Lung (tissue), 17 donors: ENCODE measurements at places on chromosomes 5 and 9.

- DNase-seq = no peak
These were observed 125.1 kb upstream of the SGCD start for GRCh38 chr5:156201788-156202403.

DNA sequence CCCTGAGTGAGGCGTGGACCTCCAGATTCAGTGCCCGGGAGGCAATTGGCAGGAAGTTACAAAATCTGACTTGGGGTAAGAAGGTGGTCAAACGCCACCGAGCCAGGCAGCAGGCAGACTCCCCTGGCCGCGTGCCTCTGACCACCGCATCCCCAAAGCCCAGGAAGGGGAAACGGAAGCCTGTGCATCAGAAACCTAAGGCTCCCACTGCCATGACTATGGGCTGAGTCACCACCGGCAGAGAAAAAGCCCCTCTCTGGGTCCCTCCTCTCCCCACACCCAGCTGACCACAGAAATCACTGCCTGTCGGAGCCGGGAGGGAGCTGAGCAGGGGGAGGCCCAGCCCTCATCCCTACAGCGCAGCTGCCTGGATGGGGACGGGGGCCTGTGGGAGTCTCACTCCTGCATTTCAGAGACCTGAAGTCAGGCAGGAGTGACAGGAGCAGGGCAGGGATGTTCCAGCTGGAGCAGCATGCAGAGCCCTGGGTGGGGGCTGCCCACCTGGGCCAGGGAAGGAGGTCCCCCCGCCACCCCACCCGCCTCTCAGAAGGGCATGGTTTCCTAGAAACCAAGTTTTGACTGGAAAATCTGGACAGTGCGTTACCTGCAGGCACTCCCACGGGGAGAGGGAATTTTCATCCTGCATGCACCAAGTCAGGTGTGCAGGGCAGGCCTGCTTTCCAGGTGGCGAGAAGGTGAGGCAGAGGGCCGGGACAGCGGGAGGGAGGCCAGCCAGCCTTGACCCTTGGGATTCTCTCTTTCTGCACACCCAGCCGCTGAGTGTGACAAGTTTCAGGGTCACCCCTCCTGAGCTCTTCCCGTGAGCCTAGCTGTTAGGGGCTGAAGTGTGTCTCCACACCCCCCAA is 68.2 kb downstream of the LRSAM1 start:
- no peak for DNase-seq

GRCh38 chr5:119655061-119655460 is 25.7 kb downstream of the FAM170A start:
- DNase-seq = no peak

- DNase-seq = no peak
These were observed 30.9 kb downstream of the GSN start for GRCh38 chr9:121298689-121299466.

- no peak for DNase-seq
These were observed 30.7 kb upstream of the VCAN start for GRCh38 chr5:83440826-83441225.

DNA sequence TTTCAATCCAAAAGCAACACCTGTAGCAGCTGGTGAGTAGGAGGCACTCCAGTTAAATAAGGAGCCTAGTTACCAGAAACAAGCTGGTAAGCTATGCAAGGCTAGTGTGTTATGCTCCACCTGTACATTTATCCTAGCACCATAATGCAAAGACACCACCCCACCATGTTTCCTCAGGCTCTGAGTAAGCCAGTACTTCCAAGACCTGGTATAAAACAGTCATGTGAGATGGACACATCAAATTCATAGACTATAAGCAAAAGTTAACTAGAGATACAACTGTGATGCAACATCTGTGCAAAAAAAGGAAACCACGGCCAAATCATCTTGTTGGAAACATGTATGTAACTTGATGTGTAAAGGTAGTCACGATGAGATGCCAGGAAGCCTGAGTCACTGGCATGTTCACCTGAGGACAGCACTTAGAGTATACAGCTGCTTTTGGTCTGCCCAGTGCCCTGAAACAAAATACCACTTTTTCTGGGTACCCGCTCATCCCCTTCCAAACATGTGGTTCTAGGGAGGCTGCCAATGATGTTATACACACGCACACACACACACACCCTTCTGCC is 66.1 kb downstream of the CDK5RAP2 start:
- no peak for DNase-seq

- DNase-seq = no peak
These were observed 166.8 kb downstream of the PSAT1 start for GRCh38 chr9:78463750-78464149.

DNA sequence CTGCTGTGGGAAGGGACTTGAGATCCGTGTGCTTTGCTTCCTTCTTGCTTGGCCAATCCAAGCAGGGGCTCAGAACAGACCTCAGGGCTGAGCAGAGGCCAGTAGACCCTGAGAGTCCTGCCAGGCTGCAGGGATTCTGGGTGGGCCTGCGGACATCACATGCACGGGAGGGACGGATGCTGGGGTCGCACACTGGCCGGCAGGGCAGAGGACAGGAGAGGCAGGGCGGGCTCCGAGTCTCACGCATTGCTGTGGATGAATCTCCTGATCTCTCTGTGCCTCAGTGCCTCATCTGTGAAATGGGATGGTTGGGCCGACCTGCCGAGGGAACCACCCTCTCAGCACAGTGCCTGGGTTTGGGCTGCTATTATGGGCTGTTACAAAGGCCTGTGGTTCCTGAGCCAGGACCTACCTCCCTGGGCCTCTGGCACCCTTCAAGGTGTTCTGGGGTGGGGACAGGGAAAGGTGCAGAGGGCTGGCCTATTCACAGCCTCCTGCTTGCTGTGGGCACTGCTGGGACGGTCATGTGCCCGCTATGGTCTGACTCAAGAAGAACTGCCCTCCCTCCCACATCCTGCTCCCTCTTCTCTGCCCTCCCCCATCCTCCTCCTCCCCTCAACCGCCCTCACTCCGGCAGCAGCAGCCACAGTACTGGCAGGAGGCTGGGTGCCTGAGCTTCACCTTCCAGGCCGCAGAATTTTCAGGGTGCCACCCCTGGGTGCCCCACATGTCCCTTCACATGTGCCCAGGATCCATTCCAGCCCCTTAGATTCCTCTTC is 43.3 kb downstream of the NCS1 start:
- no peak for DNase-seq

DNA sequence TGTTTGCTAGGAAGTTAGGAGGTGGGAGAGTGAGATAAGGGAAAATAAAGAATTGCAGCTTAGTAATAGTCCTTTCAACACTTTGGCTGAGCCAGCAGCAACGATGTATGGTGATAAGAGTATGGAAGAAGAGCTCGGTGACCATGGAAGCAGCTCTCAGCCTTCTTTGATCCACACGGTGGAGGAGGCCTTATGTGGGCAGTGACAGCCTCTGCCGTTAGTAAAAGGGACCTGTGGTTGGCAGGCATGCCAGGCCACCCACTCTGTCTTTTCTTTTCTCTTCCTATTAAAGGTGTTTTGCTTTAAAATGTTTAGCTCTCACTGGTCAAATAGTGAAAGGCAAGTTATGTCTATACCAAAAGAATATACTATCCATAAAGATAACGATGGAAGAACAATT is 7.7 kb downstream of the RGS7BP start:
- no peak for DNase-seq

- no peak for DNase-seq
These were observed 19.9 kb upstream of the LCP2 start for GRCh38 chr5:170317499-170317898.

- DNase-seq = no peak
These were observed 26.9 kb upstream of the FAM120AOS start for GRCh38 chr9:93480262-93480661.

GRCh38 chr9:125701351-125701750 is 5.7 kb downstream of the MAPKAP1 start:
- DNase-seq = no peak

DNA sequence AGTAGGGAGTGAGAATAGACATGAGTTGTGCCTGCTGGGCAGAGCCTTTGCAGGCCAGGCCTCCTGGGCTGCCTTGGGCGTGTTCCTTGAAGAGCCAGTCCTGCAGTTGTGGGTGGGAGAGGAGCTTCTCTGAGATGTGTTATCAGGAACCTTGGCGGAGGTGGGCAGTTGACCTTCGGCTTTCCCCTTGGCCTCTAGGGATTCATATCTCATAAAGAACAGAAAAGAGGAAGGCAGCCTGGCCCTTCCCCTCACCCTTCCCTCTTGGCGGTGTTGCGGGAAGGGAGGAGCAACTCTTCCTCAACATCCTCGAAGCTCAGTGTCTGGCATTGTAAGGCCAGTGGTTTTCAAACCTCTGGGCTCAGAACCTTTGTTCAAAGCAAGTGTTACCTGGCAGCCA is 59.2 kb downstream of the DAPK1 start:
- DNase-seq = no peak

DNA sequence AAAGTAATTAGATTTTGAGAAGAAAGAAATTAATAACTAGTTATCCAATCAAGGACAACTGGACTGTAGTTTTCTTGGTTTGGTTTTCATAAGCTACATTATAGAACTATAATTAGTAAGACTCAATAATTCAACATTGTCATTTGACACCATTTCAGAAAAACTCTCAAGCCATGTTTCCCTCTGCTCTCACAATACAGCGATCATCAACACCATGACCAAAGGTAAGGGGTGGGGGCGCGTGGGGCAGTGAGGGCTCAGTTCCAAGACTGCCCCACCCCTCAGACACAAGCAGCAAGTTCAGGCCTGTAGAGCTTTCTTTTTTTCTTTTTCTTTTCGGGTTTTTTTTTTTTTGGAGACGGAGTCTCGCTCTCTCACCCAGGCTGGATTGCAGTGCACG is 6.4 kb downstream of the CMBL start:
- no peak for DNase-seq

DNA sequence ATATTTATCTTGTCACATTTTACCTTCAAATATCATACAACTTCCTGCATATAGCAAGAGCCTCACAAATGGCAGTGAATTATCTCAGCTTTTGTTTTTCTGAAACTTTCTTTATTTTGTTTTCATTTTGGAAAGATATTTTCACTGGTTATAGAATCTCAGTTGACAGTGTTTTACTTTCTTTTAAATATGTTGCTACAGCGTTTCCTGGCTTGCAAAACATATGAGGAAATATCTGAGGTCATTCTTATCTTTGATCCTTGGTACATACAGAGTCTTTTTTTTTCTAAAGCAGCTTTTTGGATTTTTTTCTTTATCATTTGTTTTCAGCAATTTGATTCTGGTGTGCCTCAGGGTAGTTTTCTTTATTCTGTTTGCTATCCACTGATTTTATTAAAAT is 77.6 kb upstream of the CEP78 start:
- no peak for DNase-seq

DNA sequence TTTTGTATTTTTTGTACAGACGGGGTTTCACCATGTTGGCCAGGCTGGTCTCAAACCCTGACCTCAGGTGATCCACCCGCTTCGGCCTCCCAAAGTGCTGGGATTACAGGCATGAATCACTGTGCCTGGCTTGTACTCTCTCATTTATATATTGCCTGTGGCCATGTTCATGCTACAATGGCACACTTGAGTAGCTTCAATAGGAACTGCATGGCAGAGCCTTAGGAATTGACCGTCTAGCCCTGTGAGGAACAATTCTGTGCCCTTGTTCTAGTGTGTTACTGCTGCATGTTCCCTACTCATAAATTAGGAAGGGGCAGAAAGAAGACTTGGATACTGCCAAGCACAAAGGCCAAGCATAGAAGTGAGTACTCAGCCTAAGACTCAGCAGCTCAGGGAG is 104.2 kb downstream of the LIFR start:
- no peak for DNase-seq

- DNase-seq = no peak
These were observed at the start of gene PDE6A for GRCh38 chr5:149944666-149945065. Gene PDE6A (minus strand): TSS chr5:149944793. CDS start chr5:149944673, 120 bp downstream.

DNA sequence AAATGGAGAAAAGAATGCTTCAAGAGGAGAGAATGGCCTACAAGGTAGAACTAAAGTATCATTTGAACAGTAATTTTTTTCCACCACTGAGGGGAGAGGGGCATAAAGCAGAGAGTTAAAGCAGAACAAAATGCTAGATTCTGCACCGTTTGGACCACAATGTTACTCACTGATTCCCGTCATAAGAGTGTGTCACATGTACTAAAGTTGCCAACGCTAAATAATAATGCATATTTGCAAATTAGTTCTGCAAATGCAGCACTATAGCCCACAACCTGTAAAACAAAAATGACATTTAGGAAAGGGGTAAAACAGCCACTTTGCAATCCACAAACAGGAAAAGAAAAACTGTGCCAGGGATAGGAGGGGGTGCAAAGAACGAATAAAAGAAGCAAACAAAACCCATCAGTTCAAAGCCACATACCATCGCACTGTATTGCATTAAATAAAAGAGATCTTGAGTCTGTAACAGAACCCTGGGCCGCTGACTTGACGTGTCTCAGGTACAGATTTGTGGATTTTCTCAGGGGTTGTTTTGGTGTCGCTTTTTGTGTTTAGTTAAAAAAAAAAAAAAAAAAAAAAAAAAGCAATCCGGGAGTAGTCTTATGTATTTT is 7.7 kb upstream of the NFIB start:
- DNase-seq = peak; percentile 78

- DNase-seq = no peak
These were observed 70.4 kb downstream of the MVB12B start for GRCh38 chr9:126397056-126397455.

GRCh38 chr5:10307206-10308148 is at the start of gene CMBL:
Gene CMBL (minus strand): TSS chr5:10307902. CDS start chr5:10290762, 17,140 bp downstream.
- peak; percentile 82 for DNase-seq

GRCh38 chr9:114499528-114499927 is 5.7 kb downstream of the WHRN start:
- no peak for DNase-seq

DNA sequence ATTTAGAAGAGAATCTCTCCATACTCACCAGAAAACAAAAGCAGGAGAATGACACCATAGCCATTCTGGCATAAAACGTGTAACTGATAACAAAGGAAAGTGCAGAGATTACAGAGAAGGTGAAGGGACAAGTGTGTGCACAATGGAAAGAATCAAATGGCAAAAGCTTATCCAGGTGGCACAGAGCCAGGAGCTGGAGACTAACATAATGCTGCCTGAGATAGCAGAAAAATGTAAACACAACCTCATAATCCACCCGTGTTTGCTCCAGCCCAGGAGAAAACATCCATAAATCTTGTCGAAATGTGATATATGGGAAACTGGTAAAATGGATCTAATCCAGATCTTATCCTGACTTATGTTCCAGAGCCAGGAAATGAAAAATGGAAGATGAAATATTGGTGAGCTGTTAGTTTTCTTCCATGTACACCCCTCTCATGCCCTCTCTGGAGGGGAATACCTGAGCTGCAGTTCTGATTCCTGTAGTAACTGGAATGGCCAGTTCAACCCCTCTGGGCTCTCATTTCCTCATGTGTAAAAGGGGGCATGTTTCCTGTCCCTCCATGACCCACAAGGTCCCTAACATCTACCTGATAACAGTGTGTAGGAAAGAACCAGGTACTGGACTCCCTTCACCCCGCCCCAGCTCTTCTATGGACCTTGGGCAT is 212.3 kb upstream of the DAPK1 start:
- peak; percentile 60 for DNase-seq

DNA sequence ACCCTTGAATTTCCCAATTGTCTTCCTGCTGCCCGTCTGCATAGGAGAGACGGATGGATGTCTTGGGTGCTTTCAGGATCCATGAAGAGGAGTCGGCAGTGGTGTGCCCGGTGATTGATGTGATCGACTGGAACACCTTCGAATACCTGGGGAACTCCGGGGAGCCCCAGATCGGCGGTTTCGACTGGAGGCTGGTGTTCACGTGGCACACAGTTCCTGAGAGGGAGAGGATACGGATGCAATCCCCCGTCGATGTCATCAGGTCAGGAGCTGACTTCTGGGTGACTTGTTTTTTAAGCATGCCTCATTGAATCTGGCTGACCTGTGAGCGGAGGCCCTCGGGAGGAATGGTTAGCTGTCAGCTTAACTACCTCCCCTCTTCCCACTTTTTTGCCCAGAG is 24.2 kb downstream of the GALNT12 start:
- DNase-seq = no peak
